AG08396 (cell line): ENCODE measurements at places on chromosomes 16 and 17.
A peak's percentile ranks its signal among the peaks of the same experiment; 100 is the strongest.

DNA sequence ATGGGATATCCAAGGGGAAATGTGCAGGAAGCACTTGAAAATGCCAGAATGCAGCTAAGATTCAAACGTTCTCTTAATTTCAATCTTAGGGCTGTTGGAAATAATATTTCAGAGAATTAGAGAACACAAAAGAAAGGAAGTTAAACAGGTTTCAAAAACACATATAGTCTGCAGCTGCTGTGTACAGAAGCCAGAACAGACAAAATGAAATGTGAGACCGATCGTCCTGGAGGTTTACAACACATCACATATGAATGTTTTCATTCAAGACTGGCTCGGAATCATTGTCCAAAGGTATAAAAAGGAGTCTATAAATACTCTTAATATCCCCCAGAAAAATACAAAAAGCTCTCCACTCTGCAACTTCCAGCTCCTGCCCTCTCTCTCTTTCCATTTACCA, 14.3 kb downstream of the CYTH1 start:
- DNase-seq: no peak

DNA sequence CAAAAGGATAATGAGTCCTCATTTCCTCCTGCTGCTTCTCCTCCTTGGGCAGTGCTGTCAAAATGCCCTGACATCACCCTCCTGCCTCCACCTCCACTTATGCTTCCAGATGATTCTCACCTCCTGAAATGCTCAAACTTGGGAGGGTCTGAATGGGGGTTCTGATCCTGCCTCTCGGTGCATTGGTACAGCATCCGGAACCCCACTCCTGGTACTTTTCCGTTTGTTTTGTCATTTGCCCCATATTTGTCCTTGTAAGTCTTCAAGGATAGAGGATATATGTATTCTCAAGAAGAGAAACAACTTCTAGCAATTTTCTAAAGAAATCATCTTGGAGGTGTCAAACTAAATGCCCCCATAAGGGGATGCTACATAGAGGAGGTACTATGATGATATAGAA, 148.3 kb downstream of the SHISA9 start:
- no peak for DNase-seq

DNA sequence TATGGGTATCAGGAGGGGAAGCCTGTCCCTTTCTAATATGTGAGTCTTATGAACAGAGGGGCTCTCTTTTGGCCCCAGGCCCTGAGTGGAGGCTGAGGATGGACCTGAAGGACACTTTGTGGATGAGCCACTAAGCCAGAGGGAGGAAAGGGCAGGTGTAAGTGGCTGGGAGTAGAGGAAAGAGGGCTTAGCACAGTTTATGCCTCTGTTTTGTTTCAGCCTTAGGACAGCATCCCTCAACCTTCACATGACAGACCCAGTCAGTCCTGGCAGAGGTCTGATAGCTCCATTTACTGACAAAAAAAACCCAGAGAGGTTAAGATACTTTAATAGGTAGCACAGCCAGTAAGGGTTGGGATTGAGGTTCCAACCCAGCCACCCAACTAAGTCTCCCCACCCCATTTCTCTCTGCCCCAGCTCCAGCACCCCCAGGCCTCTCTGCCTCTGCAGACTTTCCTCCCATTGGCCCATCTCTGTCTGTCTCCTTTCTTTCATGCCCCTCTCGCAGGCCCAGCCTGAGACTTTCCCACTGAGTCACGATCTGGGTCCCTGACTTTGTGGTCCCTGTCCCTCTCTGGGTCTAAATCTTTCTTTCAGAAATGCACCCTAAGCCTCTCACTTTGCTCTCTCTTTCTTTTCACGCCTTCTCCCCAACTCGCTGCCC, 4.7 kb upstream of the TBX21 start:
- DNase-seq: no peak

GRCh38 chr17:75086496-75087181, 1.1 kb upstream of the SLC16A5 start:
- no peak for DNase-seq

DNA sequence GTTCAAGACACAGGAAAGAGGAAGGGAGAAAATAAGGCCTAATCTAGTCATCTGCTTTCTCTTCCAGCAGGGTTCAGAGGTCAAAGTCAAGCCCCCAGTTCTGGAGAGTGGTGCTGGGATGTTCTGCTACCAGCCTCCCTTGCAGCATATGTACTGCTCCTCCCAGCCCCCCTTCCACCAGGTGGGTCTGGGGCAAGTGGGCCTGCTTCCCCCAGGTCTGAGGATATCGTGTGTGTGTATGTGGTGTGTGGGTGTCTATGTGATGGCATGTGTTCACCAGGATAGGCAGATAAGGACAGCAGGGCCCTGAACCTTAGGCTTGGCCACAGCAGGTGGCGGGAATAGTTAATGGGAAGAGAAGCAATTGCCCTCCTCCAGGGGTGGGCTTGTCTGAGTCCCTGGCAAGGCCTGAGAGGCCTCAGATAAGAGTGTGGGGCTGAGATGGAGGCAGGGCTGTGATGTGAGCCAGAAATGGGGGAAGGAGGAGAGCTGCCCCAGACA, 21.1 kb downstream of the FOXN1 start:
- DNase-seq: no peak

DNA sequence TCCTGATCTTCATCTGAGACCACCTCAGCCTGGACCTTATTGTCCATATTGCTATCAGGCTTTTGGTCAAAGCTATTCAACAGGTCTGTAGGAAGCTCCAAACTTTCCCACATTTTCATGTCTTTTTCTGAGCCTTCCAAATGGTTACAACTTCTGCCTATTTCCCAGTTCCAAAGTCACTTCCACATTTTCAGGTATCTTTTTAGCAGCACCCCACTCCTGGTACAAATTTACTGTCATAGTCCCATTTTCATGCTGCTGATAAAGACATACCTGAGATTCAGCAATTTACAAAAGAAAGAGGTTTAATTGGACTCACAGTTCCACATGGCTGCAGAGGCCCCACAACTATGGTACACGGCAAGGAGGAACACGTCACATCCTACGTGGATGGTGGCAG, 815.5 kb downstream of the KCNJ2 start:
- DNase-seq: no peak

DNA sequence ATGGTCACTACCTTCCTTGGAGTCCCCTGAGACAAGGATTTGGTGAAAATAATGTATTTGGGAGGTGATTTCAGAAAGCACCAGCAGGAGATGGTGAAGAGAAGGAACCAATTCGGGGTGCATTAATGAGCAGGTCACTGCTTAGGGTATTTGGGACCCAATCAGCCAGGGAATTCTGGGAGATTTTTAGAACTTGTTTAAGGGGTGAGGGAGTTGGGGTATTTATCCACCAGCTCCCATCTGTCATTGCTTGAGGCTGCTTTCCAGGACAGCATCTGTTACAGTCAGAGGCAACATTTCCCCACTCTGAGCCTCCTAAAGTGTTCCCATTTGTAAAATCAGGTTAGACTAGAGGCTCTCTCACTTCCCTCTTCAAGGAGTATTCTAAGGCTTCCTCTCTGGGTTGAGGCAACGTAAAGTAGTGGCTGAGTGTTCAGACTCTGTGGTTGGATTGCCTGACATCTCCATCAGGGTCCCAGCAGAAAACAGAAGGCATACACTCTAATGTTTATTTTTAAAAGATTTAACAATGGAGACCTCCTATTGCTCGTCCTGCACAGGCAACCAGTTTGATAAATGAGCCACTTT, 60.9 kb downstream of the CLEC19A start:
- no peak for DNase-seq

DNA sequence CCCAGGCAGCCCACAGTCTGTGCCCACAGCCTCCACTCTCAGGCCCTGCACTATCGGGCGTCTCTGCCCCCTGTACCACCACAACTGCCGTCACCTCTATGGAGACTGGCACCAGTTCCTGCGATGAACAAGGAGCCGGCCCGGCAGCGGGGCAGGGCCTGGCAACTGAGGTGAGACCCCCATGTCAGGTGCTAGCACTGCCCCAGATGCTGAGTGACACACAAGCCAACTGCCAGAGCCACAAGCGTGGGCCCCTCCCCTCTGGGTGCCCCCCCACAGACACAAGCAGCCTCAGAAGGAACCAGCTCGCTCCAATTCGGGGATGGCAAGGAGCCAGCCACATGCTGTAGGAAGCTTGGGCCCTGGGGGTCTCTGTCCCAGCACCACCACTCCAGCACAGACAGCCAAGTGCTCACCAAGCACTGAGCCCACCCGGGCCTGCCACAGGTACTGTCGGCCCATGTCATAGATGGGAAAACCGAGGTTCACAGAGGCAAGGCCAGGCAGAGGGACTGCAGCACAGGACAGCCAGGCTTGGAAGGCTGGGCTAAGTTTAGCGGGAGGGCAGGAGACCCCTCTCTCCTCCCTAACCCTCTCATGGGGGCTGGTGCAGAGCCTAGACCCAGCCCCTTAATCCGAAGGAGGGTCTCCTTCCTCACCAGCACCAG, 1.5 kb upstream of the PVALEF start:
- DNase-seq: no peak

DNA sequence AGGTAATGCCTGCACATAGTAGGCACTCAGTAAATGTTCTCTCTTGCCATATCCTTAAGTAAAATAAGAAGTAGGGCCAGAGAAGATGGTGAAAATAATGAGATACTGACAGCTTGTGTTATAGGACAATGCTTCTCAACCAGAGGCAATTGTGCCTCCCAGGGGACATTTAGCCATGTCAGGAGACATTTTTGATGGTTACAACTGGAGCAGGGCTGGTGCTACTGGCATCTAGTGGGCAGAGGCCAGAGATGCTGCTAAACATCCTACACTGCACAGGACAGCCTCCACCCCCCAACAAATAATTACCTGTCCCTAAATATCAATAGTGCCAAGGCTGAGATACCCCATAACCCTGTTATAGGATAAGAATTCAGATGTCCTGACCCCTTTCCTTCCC, 1.7 kb downstream of the RAD51D start:
- DNase-seq: peak; percentile 32

DNA sequence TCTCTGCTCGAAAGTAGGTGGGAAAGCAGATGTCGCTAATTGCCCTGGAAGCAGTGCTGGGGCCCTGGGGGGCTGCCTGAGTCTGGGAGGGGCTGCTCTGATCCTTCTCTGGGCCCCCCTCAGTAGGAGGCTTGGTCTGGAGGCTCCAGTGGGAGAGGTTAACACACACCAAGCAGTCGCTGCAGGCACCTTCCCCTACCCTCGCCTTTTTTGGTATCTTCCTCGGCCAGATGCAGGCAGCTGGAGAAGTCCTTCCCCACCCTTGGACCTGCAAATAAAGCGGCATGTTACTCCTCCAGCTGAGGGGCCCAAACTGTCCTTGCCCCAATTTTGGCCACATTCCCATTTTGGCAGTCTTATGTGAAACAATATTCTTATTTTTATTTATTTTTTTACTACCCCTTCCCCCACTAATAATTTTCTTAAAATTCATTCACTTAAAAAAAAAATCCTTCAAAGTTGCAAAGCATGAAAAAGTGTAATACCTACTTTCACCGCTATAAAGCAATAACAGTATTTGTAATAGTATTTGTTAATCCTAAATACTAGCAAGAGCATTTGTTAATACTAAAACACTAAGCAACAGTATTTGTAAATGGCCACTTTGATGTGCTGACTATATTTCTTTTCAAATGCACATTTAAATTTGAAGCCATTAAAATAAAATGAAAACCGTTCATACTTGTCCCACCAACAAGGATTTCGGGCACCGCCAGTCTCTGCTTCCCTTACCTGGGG, 15.0 kb downstream of the C16orf46 start:
- no peak for DNase-seq

GRCh38 chr17:49482144-49482817, 12.8 kb upstream of the NGFR start:
- peak; percentile 51 for DNase-seq

- no peak for DNase-seq
Measured at GRCh38 chr17:68592682-68593641, 8.2 kb downstream of the FAM20A start.

GRCh38 chr17:76014925-76015261, 12.2 kb downstream of the EVPL start:
- no peak for DNase-seq

GRCh38 chr16:85202631-85203461, 90.6 kb upstream of the CIBAR2 start:
- peak; percentile 93 for DNase-seq

GRCh38 chr17:10798332-10798749, 5.6 kb downstream of the TMEM238L start:
- no peak for DNase-seq

DNA sequence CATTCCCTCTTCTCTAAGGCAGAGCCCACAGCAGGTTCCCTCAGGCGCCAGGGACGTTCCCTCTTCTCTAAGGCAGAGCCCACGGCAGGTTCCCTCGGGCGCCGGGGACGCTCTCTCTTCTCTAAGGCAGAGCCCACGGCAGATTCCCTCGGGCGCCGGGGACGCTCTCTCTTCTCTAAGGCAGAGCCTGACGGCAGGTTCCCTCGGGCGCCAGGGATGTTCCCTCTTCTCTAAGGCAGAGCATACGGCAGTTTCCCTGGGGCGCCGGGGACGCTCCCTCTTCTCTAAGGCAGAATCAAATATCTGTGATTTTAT, 24.3 kb downstream of the ACSF3 start:
- DNase-seq: no peak

DNA sequence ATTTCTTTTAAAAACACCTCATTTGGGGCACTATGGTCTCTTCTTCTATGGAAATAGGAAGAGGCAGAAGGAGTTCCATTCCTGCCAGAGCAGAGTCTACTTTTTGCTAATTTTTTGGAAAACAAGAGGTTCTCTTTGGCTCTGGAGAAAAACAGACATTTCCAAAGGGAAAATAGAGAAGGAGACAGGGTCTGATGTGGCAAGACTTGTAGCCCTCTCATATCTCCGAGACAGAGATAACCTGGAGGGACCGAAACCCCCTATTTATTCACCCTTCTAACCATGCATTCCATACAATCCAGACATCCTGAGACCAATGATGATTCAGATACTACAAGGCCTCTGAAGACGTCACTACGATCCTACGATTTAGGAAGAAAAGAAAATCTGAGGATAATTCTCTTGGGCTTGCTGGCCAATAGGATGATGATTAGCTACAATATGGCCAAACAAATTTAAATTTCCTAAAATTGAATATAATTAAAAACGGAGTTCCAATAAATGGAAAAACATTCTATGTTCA, 70.2 kb downstream of the HIC1 start:
- DNase-seq: peak; percentile 24
